ENCODE measurements at places on chromosomes 1 and 21. TPM values are rescaled to one million over a fixed set of nuclear protein-coding genes. Genes with fewer than 3 reads are reported as not detected.

Gene LEFTY2
- 5.0 TPM for polyA plus RNA-seq

Gene GPR161
- polyA plus RNA-seq = 13.1 TPM

Gene LCE2A
- not detected for polyA plus RNA-seq

Gene CGN
- 27.5 TPM for polyA plus RNA-seq

Gene TIE1
- 4.0 TPM for polyA plus RNA-seq

Gene CAP1
- 269 TPM for polyA plus RNA-seq

Gene MAP3K21
- polyA plus RNA-seq = 0.33 TPM

Gene EPHB2
- 0.88 TPM for polyA plus RNA-seq

Gene C1QA
- polyA plus RNA-seq = 65.3 TPM

Gene A3GALT2
- polyA plus RNA-seq = not detected

Gene NOTCH2
- 23.8 TPM for polyA plus RNA-seq

Gene CD52
- polyA plus RNA-seq = 8.3 TPM

Gene DIO1
- polyA plus RNA-seq = not detected

Gene PIGP
- polyA plus RNA-seq = 22.9 TPM

Gene SPRR2F
- not detected for polyA plus RNA-seq

Gene DIPK1A
- 4.9 TPM for polyA plus RNA-seq

Gene RNF223
- not detected for polyA plus RNA-seq

Gene CHIT1
- polyA plus RNA-seq = 16.4 TPM

Gene TFF2
- 2.1 TPM for polyA plus RNA-seq

Gene VWA1
- 4.5 TPM for polyA plus RNA-seq

Gene HRNR
- not detected for polyA plus RNA-seq

Gene SH2D1B
- polyA plus RNA-seq = 0.10 TPM

Gene CLEC20A
- polyA plus RNA-seq = not detected

Gene RXFP4
- polyA plus RNA-seq = not detected

Gene HTR1D
- polyA plus RNA-seq = 1.3 TPM

Gene RGS18
- polyA plus RNA-seq = 1.2 TPM

Gene DMBX1
- polyA plus RNA-seq = not detected

Gene S100A4
- polyA plus RNA-seq = 4,033 TPM

Gene HES4
- 3.6 TPM for polyA plus RNA-seq

Gene LCE3A
- polyA plus RNA-seq = not detected

Gene SLC39A1
- polyA plus RNA-seq = 96.7 TPM

Gene COA6
- polyA plus RNA-seq = 53.8 TPM

Gene AMPD1
- polyA plus RNA-seq = not detected

Gene LIPI
- not detected for polyA plus RNA-seq

Gene CACHD1
- 1.4 TPM for polyA plus RNA-seq

Gene TRIM58
- 0.38 TPM for polyA plus RNA-seq

Gene GBP5
- polyA plus RNA-seq = 0.20 TPM

Gene TTLL10
- not detected for polyA plus RNA-seq

Gene ELAPOR1
- polyA plus RNA-seq = 6.0 TPM

Gene MX1
- polyA plus RNA-seq = 24.9 TPM

Gene CNKSR1
- 4.9 TPM for polyA plus RNA-seq

Gene FBXO2
- 0.87 TPM for polyA plus RNA-seq

Gene ACTL8
- polyA plus RNA-seq = not detected

Gene FYB2
- not detected for polyA plus RNA-seq

Gene TNN
- not detected for polyA plus RNA-seq

Gene RSRP1
- polyA plus RNA-seq = 60.1 TPM

Gene AKNAD1
- polyA plus RNA-seq = not detected

Gene KCNK1
- not detected for polyA plus RNA-seq

Gene UBAP2L
- 31.9 TPM for polyA plus RNA-seq

Gene HES2
- polyA plus RNA-seq = not detected

Gene LIN28A
- not detected for polyA plus RNA-seq

Gene CALML6
- 4.5 TPM for polyA plus RNA-seq

Gene RIMKLA
- 0.54 TPM for polyA plus RNA-seq

Gene TPTE
- 0.08 TPM for polyA plus RNA-seq

Gene NTNG1
- polyA plus RNA-seq = not detected

Gene MYCL
- 0.50 TPM for polyA plus RNA-seq

Gene SLC6A17
- polyA plus RNA-seq = not detected

Gene ESPN
- 28.7 TPM for polyA plus RNA-seq

Data from aorta (tissue), 5 donors.